K562 (cell line): ENCODE measurements at places on chromosomes 7 and 10. TPM values are rescaled to one million over a fixed set of nuclear protein-coding genes. Genes with fewer than 3 reads are reported as not detected.

The MRC1 gene
- total RNA-seq: 0.18 and 0.20 TPM in 2 replicates

The DOCK4 gene
- total RNA-seq: 3.8 and 4.9 TPM in 2 replicates

The NME8 gene
- total RNA-seq: not detected in 2 replicates

The FAM237B gene
- total RNA-seq: not detected in 2 replicates

The KDM7A gene
- 7.6 and 7.8 TPM in 2 replicates for total RNA-seq

The A1CF gene
- 0.04 and 0.11 TPM in 2 replicates for total RNA-seq

The CHN2 gene
- 0.38 and 0.44 TPM in 2 replicates for total RNA-seq

The HOXA9 gene
- not detected in 2 replicates for total RNA-seq

The FAM25G gene
- total RNA-seq: not detected in 2 replicates

The SMNDC1 gene
- total RNA-seq: 28.1 and 35.8 TPM in 2 replicates

The HTR7 gene
- 0.24 and 0.36 TPM in 2 replicates for total RNA-seq

The ASIC3 gene
- 2.9 and 3.2 TPM in 2 replicates for total RNA-seq

The ADAM8 gene
- total RNA-seq: 6.1 and 7.0 TPM in 2 replicates

The TMEM213 gene
- not detected in 2 replicates for total RNA-seq

The HOXA3 gene
- 0.04 and 0.18 TPM in 2 replicates for total RNA-seq

The CARD11 gene
- total RNA-seq: 11.4 and 12.8 TPM in 2 replicates
